Stimulated activated CD4-positive, alpha-beta T cell treated with anti-CD3 and anti-CD28 coated beads, Interleukin-1b, Interleukin-23, amount 100 ng/mL, for 48 hours (primary cell): ENCODE measurements at places on chromosomes 7 and 10.

DNA sequence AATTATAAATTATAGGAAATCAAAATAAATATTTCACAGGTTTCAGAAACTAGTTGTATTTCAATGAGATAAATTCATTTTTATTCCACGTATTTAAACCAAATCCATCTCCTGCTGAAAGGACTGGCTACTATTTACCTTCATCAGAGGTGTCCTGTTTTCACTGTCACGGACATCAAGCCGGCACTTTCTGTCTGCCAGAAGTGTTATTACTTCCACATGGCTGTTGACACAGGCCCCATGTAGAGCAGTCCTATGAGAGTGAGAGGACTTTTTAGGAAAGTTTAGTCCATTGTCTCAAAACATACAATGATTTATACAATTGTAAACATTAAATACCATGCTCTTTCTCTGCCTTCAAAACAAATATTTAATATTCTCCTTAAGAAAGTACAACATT is 100.4 kb upstream of the ACBD5 start:
- DNase-seq: no peak

DNA sequence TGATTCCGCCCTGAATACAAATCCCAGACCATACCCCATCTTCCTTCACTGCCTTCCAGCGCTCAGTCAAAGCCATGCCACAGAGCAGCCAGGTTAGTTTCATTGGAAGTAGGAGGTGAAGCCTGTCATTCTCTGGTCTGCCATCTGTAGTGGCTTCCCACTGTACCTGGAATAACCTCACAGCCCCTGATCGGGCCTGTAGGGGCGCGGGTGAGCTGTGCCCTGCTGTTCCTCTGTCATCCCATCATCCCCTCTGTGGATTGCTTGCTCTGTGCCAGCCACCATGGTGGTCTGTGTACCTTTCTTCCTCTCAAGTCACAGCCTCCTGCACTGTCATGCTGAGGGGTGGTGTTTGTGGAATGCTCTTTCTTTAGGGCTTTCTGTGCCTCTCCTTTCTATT is 155.1 kb downstream of the ZNF22 start:
- no peak for DNase-seq

- no peak for DNase-seq
Observed at GRCh38 chr7:139730746-139731612, 46.8 kb downstream of the HIPK2 start.

GRCh38 chr10:124323111-124323725 is 95.5 kb downstream of the OAT start:
- no peak for DNase-seq

GRCh38 chr7:55475855-55476803 is 96.2 kb downstream of the VOPP1 start:
- DNase-seq: no peak

- DNase-seq: no peak
Observed at GRCh38 chr7:105218939-105219770, 169.6 kb downstream of the SRPK2 start.
